ENCODE measurements at places on chromosomes 2 and 18.

- no peak for DNase-seq
Observed at GRCh38 chr2:66279024-66279423, 155.9 kb upstream of the MEIS1 start.

DNA sequence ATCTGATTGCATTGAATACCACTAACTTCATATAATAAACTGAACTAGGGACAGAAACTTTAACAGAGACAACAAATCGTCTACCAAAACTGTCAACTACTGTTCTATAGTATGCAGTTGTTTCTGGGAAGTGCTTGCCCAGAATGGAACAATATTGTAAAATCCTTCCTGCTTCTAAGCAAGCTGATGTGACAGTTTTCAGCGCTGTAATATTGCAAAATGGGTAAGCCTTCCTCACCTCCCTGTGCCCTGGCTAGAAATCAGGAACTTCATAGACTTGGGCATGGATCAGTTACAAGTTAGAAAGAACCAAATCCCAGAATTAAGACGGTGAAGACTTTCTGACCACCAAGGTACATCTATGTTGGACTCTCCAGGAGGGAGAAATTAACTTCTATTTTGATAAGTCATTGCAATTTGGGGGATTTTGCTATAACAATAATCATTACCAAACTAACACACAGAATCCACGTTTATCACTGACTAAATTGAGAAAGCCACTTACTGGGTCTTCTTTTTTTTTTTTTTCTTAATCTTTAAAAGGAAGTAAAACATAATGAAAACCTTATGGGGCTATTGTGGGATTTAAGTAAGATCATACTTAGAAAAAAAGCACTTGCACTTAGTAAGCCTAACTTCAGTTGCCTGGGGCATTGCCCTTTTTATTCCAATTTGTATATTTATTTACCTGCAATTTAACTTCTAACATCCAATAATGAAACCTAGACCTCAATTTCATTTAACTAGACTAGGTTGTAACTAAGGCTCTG lies 261.5 kb downstream of the TRIB2 start:
- no peak for DNase-seq

DNA sequence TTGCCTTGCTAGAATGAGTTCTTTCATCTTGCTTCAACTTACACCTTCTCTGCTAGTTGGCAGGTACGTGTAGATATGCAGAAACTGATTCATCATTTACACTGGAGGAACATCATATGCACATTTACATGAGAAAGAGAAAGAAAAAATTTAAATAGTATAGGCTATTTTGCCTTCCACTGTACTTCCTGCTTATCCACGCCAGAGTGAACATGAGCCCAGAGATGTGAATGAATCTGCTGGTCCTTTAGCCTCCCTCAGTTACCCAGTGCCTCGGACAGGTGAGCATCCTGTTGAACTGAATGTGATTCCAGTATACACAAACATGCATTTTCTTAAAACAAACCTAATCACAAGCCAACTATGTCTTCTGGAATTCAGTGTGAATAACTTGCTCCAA lies 83.6 kb downstream of the SESTD1 start:
- no peak for DNase-seq

DNA sequence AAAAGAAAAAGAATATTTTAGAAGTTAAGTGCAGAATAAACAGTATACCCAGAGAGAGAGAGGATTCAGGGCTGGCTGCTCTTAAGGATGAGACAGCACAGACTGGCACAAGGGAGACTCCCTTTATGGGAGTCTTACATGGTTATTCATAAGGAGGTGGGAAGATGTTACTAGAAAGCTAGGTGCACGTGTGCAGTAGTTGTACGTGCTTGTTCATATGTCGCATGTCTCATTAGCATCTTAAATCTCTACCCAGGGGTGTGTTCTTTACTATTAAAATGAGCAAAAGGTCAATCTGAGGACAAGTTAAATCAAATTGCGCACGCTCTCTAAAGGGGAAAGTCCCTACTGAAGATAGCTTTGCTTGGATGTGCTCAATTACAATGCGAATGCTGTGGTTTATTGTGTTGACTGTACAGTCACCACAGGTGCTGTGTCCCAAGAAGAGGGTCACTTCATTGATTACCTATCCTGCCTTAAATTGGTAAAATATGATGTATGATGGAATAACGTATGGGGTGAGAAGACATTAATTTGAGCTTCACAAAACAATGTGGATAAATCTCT lies 368.0 kb upstream of the SPHKAP start:
- DNase-seq: no peak

DNA sequence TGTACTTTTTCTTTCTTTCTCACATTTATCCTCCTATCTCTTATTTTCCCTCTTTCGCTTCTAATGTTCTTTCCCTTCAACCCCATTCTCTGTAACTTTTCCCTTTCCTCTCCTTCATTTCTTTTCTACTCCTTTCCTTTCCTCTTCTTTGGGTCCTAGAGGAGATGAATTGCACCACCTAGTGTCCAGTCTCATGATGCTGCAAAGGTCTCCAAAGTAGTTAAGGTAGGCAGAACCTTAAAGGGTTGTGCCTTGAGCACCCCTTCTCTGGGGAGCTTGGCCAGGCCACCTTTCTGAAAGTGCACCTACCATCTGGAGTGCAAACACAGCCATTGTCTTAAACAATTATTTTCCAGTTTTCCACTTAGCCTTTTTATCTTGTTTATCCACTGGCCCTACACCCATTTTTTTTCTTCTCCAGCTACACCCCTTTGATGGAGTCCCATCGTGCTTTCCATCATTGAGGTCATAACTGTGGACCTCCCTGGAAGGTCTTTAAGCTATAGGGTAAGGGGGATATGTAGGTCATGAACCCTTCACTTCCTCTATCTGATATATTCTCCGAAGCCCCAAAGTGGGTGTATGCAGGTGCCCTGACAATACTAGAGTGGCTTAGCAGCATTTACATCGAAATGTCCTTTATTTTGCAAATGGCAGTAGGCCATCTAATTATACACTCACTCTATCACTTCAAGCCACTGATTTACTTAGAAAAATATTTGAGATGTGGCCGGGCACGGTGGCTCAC lies 155.9 kb downstream of the ESCO1 start:
- DNase-seq: peak; percentile 29

- no peak for DNase-seq
Observed at GRCh38 chr2:130846686-130847375, 10.1 kb downstream of the ARHGEF4 start.

DNA sequence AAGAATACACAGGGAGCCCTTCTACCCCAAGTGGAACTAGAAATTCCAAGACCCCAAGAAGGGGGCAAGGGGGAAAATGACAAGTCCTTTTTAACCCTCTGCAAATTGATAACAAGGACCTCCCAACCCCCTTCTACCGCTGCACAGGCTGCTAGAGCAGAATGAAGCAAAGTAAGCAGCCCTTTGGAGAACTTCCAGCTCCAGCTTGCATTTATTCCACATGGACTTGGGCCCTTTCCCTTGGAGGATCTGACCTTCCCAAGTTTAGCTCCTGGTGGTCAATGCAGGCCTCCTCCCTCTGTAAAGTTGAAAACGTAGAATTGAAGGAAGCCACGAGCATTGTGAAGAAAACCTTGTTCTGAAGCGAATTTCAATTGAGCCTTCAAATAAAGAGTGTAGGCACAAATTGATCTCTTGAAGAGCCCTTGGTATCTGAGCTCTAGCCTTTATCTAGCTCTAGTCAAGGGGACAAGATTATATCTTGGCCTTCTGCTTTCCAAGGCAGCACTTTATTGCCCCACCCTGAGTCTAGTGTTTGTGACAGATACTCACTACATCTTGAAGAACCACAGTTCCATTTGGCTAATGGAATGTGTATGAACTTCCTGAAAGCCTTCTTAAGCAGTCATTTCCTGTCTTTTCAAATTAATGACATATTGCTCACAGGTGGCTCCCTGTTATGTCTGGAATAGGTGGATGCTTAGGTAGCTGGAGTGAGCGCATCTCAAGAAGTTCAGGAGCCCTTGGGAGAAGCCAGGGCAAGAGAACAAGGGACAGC lies 37.2 kb downstream of the SLC14A2 start:
- no peak for DNase-seq

GRCh38 chr2:114185501-114185900 lies 256.9 kb upstream of the DPP10 start:
- DNase-seq: no peak
